BJ (cell line): ENCODE measurements at places on chromosomes 7 and 10. TPM values are rescaled to one million over a fixed set of nuclear protein-coding genes. Genes with fewer than 3 reads are reported as not detected.

- DNase-seq: no peak
Observed at GRCh38 chr10:49594594-49594993, 15.5 kb upstream of the SLC18A3 start.

PRPS1L1 gene
- not detected in 2 replicates for polyA plus RNA-seq

DNA sequence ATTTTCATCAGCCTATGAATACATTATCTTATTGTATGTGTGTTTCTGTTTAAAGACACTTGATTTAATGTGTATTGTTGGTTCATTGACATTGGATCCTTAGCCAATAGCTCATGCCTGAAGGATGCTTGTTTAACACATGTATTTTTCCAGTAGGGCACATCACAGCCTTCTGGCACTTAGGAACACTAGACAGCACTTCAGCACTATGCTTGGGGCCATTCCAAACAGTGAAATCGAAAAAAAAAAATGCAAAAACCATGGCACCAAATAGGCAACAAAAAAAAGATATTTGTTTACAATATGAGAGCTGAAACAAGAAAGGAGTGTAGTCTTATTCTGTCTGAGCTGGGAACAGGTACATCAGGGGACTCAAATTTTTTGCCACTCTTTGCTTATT lies 262.8 kb downstream of the SLC25A13 start:
- no peak for DNase-seq

DNA sequence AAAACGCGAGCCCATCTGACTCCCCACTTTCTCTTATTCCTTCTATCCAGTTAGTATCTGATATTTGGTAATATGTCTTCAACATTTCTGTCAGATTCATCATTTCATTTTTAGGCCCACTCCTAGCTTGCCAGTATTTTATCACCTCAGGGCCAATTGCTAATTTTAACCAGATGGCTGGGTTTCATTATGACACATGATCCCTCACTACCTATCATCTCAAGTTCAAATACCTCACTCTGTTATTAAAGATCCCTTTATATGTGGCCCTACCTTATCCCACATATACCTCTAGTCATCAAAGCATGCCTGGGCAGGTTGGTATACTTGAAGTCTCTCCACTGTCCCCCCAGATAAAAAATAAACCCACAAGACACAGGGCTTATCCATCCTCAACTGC lies 104.9 kb downstream of the RNLS start:
- no peak for DNase-seq

GRCh38 chr7:69951458-69951857 lies 353.2 kb downstream of the AUTS2 start:
- no peak for DNase-seq

ARHGEF35 gene
- 0.37 and 0.91 TPM in 2 replicates for polyA plus RNA-seq

GRCh38 chr10:56722912-56723311 lies 361.9 kb upstream of the ZWINT start:
- DNase-seq: no peak

DNA sequence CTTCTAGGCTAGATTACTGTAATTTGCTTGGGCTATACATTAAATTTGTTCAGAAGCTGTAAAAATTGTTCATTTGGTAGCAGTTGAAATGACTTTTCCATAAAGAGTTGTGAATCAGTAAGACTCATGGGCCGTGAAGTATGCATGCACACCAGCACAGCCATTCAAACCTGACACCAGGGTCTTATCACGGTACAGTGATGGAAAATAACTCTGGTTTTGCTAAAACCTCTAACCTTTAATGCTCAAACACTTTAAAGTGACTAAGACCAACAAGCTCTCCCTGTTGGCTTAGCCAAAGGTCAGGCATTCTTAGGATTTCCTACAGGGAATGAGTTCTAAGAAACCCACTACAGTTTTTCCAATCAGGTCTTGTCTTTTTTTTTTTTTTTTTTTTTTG lies 11.5 kb downstream of the ARL3 start:
- no peak for DNase-seq

GRCh38 chr10:124732931-124733570 lies 11.1 kb downstream of the FAM53B start:
- no peak for DNase-seq

LIPM gene
- polyA plus RNA-seq: not detected in 2 replicates

- peak; percentile 61 for DNase-seq
Observed at GRCh38 chr7:6227294-6227846, 45.1 kb downstream of the CYTH3 start.

DNA sequence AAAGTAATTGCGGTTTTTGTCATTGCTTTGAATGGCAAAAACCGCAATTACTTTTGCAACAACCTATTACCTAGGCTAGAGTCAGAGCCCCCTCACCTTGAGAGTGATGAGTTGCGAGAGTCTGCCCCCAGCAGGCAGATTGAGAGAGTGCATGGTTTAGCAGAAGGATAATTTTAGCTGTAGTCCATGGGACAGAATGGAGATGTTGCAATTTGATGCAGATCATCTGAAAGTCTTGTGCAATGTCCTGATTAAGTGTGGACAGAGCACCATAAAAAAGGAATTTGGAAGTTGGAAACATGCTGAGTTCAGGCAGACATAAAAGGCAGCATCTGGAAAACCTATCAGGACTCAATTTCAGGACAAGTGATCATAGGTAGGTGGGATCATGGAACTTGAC lies 48.7 kb downstream of the GPR141 start:
- DNase-seq: no peak

DNA sequence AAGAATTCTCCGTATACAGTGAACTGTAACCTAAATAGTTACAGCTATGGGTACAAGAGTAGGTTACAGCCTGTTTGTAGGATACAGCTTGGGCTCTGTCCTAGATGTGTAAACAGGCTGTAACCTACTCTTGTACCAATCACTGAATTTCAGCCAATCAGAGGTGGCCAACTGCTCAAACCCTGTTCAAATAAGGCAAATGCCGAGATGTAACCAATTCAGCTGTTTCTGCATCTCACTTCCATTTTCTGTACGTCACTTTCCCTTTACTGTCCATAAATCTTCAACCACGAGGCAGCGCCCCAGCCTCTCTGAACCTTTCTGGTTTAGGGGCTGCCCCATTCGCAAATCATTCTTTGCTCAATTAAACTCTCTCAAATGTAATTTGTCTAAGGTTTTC lies 8.3 kb upstream of the MMP21 start:
- DNase-seq: no peak

DNA sequence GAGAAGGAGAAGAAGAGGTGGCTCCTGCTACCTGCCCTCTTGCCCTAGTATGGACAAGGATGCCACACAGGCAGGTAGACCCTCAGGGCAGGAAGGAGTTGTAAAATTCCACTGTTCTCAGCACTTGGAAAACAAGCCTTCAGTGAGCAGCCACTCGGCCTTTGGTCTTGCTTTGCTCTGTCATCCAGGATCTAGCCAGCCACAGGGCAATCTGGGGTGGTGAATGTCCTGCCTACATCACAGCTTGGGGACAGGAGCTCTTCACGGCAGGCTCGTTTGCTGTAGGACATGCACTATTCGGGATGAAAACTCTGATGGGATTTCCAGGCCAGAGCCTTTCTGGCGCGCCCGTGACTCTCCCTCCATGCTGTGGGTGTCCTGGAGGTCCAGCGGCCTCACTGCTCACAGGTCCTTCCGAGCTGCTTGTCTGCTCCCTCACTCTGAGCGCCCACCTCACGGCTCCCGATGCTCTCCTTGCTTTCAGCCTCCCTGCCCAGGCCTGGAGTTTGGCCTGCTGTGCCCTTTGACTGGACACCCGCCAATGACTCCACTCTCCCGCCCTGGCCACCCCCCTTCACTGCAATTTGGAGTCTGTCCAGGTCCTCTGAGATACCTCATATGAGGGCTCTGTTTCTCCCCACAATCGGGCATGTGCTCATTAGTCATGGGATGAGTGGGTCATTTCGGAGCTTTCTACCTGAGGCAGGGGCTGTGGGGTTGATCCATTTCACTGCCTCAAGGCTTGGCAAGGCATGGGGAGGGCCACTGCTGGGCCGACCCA lies 227.2 kb upstream of the GRB10 start:
- no peak for DNase-seq

DNA sequence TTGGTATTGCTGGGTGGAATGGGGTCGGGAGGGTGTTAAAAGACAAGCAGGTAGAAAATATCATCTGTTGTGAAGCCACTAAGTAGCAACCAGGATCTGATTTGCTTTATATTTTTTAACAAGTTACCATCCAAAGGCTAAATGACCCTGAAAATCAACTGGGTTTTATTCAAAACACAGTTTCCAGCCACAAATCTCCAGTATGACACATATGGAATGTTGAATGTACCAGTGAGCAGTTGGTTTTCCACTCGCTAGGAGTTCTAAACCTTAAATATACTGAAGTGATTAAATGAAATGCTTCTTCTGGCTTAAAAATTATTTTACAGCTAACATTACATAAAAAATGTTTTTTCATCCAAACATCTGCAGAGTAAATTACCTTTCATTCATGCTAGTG lies 112.5 kb downstream of the PDE1C start:
- DNase-seq: no peak

- no peak for DNase-seq
Observed at GRCh38 chr7:74174606-74175082, 488 bp downstream of the EIF4H start.

CHCHD2 gene
- 299 and 342 TPM in 2 replicates for polyA plus RNA-seq

GRCh38 chr10:12214763-12215218 lies 18.8 kb downstream of the CDC123 start:
- no peak for DNase-seq

- DNase-seq: no peak
Observed at GRCh38 chr10:78203915-78204818, 170.5 kb downstream of the RPS24 start.

GRCh38 chr7:143002898-143003297 lies 24.0 kb downstream of the OR9A2 start:
- DNase-seq: no peak

GRCh38 chr10:8331896-8332729 lies 277.6 kb downstream of the GATA3 start:
- DNase-seq: peak; percentile 1

DNA sequence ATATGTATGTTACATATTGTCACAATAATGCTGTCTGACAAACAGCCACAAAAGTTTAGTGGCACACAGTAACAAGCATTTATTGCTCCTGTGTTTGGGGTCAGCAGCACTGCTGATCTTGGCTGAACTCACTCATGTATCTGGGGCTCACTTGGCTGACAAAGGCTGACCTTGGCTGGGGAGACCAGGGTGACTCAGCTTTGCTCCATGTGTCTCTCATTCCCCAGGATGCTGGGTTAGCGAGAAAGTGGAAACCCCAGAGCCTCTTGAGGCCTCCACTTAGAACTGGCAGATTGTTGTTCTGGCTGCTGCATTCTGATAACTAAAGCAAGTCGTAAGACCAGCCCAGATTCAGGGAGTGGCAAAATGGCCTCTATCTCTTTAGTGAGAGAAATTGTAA lies 217.3 kb upstream of the HABP2 start:
- no peak for DNase-seq

GRCh38 chr10:78264361-78264760 lies 230.7 kb downstream of the RPS24 start:
- no peak for DNase-seq

GRCh38 chr10:71179382-71179781 lies 33.0 kb upstream of the UNC5B start:
- DNase-seq: no peak

DNA sequence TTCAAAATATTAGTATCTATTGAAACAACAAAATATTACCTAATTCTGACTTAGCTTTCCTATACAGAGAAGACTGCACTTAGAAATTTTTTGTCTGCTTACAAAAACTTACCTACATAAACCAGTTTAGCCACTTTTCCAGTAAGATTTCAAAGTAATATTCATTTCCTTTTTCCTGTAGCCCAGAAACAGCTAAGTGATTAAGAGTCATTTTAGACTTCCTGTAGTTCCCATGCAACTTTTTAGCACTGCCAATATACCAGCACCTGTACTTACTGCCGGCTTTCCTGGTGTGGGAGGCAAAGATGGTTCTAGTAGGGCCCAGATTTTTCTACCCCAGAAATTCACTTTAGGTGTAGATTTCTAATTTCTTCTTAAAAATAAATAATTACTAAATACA lies 21.8 kb downstream of the NT5C2 start:
- no peak for DNase-seq

SCART1 gene
- polyA plus RNA-seq: 0.89 and 1.3 TPM in 2 replicates

DNA sequence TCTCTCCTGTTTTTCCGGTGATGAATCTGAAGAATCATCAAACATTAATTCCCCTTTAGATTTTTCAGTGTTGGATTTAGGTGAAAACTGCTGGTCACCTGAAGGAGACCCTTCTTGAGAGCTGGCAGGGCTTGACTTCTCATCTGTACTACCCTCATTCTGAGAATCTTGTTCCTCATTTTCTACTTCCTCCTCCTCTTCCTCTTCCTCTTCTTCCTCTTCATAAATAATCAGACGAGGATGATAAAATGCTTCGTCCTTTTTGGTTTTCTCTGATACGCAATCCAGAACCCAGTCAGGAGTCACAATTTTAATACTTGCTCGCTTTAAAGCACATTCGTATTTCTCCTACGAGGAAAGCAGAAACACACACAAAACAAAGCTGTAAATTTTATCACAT lies 26.9 kb downstream of the PAXIP1 start:
- DNase-seq: no peak

DNA sequence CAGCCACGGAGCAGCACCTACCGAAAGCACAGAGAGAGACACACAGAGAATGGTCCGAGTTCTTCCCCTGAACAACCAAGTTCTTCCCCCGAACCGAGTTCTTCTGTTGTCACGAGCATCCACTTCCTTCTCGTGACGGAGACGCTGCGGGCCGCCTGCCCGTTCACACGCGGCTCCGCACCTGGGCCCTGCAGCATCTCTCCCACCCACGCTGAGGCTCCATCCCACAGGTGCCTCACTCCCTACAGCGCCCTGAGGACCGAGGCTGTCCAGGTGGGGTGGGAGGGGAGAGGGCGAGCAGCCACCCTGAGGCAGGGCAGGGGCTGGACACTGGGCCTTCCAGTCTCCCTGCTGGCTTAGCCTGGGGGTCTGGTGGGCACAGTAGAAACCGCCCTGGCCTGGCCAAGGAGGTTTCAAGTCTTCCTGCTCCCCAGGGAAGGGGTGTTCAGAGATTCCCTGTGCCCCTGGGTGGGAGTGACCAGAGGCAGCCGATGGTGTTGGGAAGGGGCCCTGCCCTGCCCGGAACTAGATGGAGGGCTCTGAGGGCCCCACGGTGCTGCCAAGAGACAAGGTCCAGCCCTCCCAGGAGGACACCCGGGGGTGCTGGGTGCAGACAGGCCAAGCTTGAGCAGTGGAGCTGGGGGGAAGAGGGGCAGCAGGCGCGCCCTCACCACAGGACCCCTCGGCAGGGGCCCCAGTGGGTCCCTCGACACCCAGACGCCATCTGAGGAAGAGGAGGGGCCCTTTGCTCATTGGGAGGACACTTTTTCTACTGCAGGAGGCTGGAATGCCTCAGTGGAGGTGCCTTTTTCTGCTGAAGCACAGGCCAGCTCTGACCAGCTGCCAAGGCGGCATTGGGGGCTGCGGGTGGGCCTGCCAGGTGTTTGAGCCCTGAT lies 5.2 kb upstream of the NKX6-2 start:
- DNase-seq: no peak

KLF14 gene
- polyA plus RNA-seq: not detected in 2 replicates
